ENCODE measurements at places on chromosomes 1 and 21.

DNA sequence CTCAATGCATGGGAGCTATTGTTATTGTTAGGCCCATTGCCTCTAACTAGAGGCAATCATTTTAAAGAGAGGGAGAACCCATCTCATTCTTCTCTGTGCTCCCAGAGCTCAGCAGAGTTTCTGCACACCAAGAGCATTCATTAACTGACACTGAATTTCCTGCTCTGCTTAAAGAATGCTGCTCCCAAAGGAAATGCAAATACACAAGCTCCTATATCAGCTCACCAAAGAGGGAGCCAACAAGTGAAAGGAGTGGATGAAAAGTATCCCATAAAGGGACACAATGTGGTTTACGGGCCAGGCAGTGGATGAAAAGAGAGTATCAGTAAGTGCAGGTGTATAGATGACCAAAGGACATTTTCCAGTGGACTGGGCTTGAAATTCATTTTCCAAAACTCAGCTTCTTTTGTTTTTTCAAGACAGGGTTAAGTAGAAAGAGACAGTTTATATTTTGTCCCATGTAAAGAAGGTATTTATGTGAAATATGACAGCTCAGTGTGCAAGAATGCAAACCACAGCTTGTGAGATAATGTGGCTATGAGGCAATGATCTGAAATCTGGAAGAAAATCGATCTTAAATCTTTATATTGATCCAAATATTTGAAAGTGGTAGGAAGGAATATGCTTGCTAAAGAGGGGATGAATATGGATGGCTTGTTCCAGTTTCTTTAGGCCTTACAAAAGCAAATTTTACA lies 207.7 kb upstream of the CAMK1G start:
- no peak for DNase-seq

- DNase-seq = no peak
Measured at GRCh38 chr1:151475175-151475574, 15.9 kb upstream of the POGZ start.

DNA sequence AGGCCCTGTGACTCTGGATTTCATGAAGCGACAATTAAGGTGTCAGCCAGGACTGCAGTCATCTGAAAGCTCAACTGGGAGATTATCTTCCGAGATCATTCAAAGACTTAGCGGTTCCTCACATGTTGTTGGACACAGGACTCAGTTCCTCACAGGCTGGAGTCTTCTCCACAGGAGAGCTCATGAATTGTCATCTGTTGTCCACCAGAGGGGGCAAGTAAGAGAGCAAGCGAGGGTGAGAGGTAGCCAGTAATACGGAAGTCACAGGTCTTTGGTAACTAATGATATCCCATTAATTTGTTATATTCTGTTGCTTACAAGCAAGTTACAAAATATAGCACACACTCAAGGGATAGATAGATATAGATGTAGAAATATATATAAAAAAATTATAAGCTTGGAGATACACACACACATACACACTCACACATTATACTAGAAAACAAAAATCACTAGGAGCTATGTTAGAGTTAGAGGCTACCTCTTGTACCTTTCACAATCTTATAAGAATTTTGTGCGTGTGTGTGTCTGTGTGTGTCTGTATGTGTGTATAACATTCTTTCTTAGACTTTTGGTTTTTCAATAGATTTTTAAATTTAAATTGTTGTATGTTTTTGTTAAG lies 1695.3 kb downstream of the BRINP3 start:
- no peak for DNase-seq

DNA sequence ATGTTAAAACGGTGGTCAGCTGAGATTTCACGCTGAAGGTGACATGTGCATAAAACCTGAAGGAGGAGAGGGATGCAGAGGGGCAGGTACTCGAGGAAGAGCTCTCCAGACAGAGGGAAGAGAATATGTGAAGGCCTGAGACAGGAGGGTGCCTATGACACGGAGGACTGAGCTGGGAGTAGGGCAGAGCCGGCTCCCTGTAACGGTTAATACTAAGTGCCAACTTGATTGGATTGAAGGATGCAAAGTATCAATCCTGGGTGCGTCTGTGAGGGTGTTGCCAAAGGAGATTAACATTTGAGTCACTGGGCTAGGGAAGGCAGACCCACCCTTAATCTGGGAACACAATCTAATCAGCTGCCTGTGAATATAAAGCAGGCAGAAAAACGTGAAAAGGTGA lies 136.2 kb upstream of the SYT6 start:
- no peak for DNase-seq

- DNase-seq = no peak
Measured at GRCh38 chr1:234535763-234536515, 57.0 kb upstream of the TARBP1 start.

DNA sequence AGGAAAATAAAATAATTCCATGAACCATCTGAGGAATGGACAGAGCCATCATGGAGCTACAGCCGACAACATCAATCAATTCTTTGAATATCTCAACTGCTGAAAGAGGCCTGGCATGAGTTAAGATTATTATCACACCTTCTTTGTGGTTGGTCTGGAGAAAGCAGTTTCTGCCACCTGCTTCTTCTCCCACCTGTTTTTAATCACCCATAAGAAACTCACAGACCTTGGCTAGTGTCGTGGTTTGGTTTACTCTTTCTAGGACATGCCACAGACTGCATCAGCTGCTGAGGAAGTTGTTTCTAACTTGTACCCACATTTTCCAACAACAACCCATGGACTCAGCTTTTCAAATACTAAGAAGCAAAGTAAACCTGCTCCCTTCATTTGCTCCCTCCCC lies 65.6 kb downstream of the NTPCR start:
- DNase-seq = no peak

DNA sequence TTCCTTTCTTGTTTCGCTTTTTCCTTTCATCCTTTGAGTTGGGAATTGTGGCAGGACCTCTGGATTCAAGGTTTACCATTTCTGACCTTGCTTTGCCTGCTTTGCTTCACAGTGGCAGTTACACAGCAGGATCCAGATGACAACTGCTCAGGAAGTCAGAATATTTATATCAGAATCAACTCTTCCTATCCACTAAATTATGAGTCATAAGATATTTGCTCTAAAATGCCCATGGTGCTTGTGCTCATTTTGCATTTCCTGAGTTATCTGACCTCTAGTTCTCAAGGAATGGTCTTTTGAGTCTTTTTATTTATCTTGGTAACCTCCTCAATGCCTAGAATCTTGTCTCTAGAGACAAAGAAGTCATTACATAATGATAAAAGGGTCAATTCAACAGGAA lies 290.8 kb downstream of the LRRC7 start:
- DNase-seq = no peak

DNA sequence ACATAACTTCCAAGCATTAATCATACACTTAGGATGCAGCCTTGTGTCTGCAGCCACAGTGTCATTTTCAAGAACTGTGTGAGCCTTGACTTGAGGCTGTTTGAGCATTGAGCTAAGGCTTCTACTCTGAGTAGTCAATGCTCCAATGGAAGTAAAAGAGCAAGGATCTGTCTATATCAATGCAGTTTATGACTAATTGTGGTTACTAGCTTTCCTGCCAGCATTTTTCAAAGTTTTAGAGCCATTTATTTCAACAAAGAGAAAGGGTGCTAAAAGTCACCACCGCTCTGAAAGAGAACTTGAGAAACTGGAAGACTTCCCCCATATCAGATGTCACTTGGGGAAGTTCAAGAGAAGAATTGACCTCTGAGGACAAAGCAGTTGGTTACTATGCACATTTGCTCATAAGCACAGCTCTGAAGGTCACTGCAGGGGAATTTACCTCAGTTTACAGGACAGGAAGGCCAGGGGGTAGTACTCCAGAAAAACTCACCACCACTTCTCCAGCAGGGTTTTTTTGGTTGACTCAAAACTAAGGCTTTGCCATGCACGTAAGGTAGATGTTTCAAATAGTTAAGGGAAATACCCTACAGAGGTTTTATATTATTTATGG lies 24.5 kb upstream of the RGS1 start:
- no peak for DNase-seq

- DNase-seq = no peak
Measured at GRCh38 chr1:118333601-118334210, 148.7 kb upstream of the SPAG17 start.

- DNase-seq = no peak
Measured at GRCh38 chr1:79660129-79660528, 653.6 kb upstream of the ADGRL4 start.

GRCh38 chr1:15942661-15943327 lies 33.1 kb downstream of the ZBTB17 start:
- DNase-seq = no peak

- DNase-seq = no peak
Measured at GRCh38 chr1:39632323-39632681, 7.1 kb downstream of the HEYL start.

DNA sequence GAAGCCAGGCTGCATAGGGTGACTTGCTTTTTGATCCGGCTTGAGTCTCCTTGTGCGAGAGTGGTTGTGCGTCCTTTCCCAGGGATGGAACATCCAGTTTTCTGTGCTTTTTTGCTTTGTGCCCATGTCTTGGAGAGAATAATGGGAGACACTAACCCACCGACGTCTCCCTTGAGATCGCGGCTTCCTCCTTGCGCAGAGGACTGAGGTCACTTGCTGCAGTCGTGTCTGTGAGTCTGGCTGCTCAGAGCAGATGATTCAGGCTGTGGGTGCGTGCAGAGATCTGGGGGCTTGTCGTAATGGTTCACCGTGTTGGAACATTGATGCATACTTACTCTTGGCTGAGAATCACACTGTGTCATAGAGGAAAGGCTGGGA lies 164.5 kb upstream of the CACNA1E start:
- DNase-seq = no peak

DNA sequence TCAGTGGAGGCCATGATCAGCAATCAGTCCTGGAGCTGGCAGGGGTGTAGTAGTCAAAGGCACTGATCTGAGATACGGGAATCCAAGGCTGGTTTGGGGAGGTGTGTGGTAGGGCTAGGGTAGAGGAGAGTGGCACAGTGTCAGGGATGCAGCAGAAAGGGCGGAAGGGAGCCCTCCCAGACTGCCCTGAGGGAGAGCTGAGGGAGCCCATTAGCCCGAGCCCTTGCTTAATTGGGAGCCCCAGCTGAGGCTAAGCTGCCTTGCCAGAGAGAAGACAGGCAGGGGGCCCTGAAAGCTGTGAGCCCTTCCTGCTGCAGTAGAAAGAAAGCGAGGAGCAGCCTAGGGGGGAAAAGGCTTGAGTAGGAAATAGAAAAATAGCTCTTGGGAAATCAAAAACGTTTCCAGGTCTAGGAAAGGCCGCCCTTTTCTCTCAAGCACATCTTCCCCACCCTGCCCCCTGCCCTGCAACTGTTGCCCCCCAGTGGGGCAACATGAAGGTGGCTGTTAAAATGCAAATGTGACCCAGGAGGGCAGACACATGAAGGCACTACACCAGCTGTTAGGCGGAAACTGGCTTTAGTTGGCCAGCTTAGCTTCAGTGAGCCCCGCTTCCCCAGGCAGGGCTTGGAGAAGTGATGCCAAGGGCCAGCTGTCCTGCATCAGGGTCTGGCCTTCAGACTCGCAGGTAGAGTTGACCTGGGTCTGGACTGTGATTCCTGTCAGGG lies 106.2 kb downstream of the UCK2 start:
- DNase-seq = no peak

DNA sequence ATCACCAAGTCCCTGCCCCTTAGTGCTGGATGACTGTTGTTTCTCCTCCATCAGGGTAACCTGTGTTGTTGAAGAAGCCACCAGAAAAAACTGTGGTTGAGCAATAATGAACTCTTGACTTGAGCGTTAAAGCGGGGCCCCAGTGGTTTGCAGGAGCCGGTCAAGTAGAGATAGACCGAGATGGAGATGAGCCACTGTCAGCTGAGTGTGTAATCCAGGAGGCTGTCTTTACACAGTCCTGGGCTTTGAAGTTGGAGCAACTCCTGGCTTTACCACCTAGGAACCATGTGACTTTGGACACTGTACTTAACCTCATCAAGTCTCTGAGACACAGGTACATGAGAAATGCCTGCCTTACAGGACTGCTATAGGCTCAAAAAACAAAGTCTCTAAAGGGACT lies 158.1 kb downstream of the ST6GALNAC3 start:
- DNase-seq = no peak

- DNase-seq = no peak
Measured at GRCh38 chr1:25427696-25428095, 3.0 kb upstream of the MACO1 start.

- DNase-seq = no peak
Measured at GRCh38 chr21:37546949-37547614, 180.5 kb downstream of the DYRK1A start.

DNA sequence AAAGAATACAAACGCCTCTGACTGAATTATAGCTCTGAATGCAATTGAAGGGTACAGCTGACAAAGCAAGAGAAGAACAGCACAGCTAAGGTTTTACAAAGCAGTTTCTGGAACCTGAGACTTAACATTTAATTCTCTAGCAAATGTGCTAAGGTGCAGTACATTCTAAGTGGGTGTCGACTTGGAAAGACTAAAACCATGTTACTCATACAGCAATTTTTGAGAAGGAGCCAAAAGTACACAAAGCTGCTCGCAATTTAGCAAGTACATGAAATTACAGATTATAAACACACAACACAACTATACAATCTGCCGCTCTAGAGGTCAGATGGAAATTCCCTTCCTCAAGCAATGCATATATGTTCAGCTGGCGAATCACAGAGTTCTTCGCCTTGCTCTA lies 121.9 kb downstream of the TIAM1 start:
- DNase-seq = no peak

- no peak for DNase-seq
Measured at GRCh38 chr1:167121375-167122120, 27.7 kb downstream of the STYXL2 start.

DNA sequence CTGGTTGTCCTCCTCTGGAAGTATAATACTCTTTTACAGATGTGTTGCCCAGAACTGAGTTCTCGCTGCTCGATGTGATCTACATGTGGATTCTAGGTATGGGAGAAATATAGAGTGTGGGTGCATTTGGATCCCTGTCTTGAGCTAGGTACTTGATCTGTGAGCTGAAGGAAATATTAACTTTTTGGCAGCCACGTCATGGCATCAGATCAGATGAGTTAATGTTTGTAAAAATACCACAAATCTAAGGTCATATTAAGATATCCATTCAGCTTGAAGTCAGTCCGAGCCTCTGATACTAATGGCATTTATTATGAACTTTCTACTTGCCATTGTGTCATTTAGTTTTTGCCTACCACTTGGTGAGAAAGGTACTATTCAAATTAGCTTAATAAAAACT lies 24.6 kb downstream of the MAPKAPK2 start:
- no peak for DNase-seq

- no peak for DNase-seq
Measured at GRCh38 chr1:220457957-220458609, 69.9 kb upstream of the MARK1 start.

DNA sequence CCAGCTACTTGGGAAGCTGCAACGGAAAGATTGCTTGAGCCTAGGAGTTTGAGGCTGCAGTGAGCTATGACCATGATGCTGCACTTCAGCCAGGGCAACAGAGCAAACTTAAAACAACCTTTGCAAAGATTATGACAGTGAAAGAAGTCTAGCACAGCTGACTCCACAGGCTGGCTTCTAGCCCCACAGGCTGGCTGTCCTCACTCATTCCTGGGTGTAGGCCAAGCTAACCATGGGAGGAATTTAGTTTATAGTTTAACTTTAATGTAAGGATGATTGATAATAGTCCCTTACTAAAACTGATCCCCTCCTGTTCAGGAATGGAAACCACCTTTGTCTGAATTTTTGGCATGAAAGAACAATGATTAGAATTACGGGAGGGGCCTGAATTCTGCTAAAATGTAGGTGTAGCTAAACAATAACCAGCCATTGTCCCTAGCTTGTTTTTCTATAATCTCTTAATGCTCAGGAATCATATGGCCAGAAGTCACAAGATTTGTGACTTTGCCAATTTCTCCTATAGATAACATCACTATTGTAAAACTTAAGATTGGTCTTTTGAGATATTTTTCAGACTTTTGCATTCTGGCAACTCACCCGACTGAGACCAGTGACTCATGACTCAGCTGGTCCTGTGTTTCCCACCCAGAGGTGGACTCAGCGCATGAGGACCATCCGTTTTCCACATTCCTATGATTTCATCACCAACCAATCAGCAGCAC lies 28.1 kb upstream of the SGIP1 start:
- DNase-seq = no peak

Measured in stimulated activated CD4-positive, alpha-beta T cell treated with anti-CD3 and anti-CD28 coated beads, Interleukin-1b, Interleukin-23, amount 100 ng/mL, for 1 hour (primary cell).